ENCODE measurements at places on chromosomes 5 and 9.
A peak's percentile ranks its signal among the peaks of the same experiment; 100 is the strongest.

- no peak for DNase-seq
These were observed 255.0 kb downstream of the BNC2 start for GRCh38 chr9:16615451-16615850.

GRCh38 chr5:65808251-65808741 lies 86.3 kb downstream of the NLN start:
- no peak for DNase-seq

GRCh38 chr9:36407122-36407723 lies 7.2 kb upstream of the RNF38 start:
- peak; percentile 52 for DNase-seq

- DNase-seq: no peak
These were observed 208.2 kb downstream of the SEC61B start for GRCh38 chr9:99430301-99430700.

GRCh38 chr9:36911601-36912412 lies 122.3 kb downstream of the PAX5 start:
- no peak for DNase-seq

- DNase-seq: no peak
These were observed 144.1 kb downstream of the ENTREP1 start for GRCh38 chr9:69469136-69469535.

DNA sequence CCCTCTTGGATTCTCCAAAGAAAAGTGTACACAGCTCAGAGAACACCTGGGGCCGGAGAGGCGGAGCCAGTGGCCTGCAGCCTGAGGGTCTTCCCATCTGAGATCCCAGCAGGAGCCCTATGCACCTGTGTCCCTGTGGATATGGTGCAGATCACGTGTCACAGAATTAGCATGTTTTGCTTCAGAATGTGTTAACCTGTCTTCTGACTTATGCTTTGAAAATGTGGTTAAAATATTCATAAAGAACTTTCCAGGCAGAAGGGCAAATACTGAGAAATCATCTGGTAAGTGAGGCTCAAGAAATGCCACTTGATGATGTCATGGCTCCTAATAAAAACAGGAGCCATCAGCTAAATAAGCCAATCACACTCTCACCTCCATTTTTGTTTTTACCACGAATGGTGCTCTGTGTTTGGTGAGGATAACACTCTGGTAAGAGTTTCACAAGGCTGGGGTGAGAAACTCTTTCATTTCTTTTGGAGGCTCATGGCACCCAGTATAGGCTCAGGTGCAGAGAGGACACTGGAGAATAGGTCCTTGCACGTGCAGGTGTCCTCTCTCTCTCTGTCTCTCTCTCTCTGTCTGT lies 279.8 kb downstream of the FSTL4 start:
- no peak for DNase-seq

DNA sequence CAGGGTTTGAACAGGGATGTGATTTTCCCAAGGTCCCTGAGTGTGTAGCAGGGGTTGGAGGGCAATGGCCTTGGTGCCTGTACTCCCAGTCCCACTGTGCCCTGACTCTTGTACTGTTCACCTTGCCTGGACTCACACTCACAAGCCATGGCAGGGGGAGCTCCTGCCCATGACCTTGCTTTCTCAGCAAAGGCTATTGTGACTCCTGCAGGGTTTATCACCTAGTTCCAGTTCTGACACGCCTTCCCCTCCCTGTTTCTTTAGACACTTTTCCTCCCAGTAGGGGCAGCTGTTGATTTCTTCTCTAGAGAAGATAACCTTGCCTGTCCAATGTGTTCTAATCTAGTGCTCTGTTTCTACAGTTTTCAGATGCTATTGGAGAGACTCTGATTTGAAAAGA lies 139.5 kb downstream of the FSTL4 start:
- no peak for DNase-seq

DNA sequence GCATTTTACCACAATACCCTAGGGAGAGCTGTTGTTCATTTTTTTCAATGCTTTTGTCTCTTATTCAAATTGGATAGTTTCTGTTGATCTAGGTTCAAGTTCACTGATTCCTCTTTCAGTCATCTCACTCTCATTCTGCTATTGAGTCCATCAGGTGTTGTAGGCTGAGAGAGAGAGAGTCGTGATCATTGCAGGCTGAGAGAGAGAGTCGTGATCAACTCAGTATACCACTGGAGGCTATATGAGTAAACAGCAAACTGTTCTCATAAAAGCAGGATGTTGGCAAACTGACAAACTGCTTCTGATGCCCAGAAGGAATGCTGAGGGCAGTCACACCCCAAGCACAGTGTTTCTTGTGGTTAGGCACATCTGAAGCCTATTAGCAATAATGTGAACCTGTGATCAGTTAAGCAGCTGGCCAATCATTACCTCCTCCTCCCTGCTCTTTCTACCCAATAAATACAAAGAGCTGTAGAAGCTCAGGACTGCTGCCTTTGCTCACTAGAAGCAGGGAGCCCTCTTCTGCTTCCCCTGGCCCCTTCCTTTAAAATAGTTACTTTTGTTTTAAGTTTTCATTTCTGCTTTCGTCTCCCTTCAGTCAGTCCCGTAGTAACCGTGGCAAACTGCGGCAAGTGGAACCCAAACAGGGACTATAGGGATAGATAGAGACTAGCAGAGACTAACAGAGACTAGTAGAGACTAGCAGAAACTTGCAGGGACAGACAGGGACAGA lies 476.1 kb upstream of the ACO1 start:
- no peak for DNase-seq

GRCh38 chr9:106877345-106877744 lies 14.4 kb downstream of the ZNF462 start:
- no peak for DNase-seq

DNA sequence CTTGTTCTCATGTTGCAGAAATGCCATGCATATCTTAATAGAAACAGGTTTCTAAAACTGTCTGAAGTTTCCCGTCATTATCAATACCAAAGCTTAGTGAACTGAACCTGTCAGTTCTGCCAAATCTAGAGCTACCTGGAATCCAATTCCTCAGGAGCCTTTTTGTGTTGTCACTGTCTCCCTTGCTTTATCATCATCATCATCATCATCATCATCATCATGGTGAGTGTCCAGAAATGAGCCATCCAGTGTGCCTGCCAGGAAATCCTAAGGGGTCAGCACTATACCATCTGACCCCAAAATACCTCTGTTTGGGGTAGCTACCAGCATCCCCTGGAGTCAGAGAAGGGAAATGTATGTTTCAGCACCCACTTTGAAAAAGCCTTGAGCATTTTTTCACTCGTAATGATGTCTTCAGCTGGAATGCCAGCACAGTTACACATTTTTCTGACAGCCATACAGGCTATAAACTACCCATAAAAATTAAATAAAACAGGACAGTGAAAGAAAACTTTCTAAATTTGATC lies 150.3 kb downstream of the NR2F1-AS1 start:
- DNase-seq: no peak

GRCh38 chr9:125821078-125821477 lies 73.9 kb downstream of the PBX3 start:
- no peak for DNase-seq

- DNase-seq: no peak
These were observed 130.0 kb downstream of the LIFR start for GRCh38 chr5:38426490-38426889.
